Activated CD4-positive, alpha-beta memory T cell treated with anti-CD3 and anti-CD28 coated beads for 36 hours (primary cell): ENCODE measurements at places on chromosomes 13 and 19. TPM values are rescaled to one million over a fixed set of nuclear protein-coding genes. Genes with fewer than 3 reads are reported as not detected.

DNA sequence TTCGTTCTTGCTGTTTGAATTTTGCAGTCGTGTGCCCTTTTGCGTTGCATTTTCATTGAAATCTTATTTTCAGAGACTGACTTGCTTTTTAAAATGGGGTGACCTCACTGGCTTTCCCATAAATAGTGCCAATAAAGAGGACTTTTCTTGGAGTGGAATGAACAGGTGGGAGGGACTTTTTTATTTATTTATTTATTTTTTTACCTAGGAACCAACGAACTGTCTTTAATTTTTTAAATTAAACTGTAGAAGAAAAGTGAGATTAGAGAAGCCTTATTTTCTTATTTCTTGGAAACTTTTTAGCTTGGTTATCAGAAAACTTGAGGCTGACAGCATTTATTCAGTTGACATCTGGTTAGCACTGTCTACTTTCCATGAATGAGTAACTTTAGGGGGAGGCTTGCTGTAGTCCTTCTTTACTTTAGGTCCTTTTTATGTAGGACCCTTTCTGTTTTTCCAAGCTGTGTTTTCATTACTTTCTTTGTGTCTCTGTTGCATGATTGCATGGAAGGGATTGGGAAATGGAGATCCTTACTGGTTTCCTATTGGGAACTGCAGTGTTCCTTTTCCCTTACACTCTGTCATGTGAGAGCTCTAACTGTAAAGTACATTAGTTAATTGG lies 1.7 kb downstream of the SLAIN1 start:
- H3K27ac ChIP-seq = peak overlapping the region; percentile 84
- H3K4me3 ChIP-seq = peak overlapping the region; percentile 92
- H3K27me3 ChIP-seq = no peaks in the 10 kb centered on the region
- no peak for DNase-seq
- peaks cover 2% of the 10 kb centered on the region for H3K36me3 ChIP-seq
- peaks cover 32% of the 10 kb centered on the region for H3K4me1 ChIP-seq

- H3K27ac ChIP-seq = no peak overlapping the region
- no peak for DNase-seq
- H3K4me1 ChIP-seq = no peaks in the 10 kb centered on the region
- H3K27me3 ChIP-seq = peaks cover 4% of the 10 kb centered on the region
These were observed 87.1 kb downstream of the PTPRS start for GRCh38 chr19:5253406-5254110.

DNA sequence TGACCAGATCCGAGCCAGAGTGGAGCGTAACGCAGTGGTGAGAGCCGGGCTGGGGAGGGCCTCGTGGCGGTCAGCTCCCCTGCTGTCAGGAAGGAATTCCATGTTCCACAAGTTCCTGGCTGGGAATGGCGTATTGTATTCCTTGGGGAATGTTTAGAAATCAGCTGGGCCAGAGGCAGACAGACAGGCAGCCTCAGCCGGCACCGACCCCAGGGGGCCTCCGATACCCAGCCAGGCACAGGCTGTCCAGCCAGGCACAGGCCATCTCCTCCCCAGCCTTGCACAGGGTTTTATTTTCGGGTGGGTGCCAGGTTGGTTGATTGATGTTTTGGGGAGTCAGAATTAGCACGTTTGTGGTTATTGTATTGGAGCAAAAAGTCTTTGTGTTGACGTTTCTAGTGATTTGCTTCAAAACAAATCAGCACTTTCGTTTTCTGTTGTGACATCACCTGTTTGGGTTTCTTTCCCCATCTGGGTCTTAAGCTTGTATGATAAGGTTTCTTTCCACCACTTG lies 126.6 kb upstream of the MCF2L start:
- H3K4me3 ChIP-seq = no peak overlapping the region
- peaks cover 33% of the 10 kb centered on the region for H3K36me3 ChIP-seq
- DNase-seq = no peak
- H3K4me1 ChIP-seq = no peaks in the 10 kb centered on the region
- no peaks in the 10 kb centered on the region for H3K27me3 ChIP-seq

GRCh38 chr19:16544473-16545231 lies 2.4 kb upstream of the CHERP start:
- peak overlapping the region; percentile 6 for H3K4me3 ChIP-seq
- DNase-seq = no peak
- peaks cover 46% of the 10 kb centered on the region for H3K4me1 ChIP-seq
- H3K27ac ChIP-seq = peak overlapping the region; percentile 18
- peaks cover 18% of the 10 kb centered on the region for H3K36me3 ChIP-seq

- DNase-seq = no peak
- H3K27ac ChIP-seq = peak overlapping the region; percentile 82
These were observed 749 bp downstream of the ZNF264 start for GRCh38 chr19:57192077-57192420.

The GAMT gene
- total RNA-seq = 21.0 TPM

The LCP1 gene
- 1,012 TPM for total RNA-seq

The TSSK6 gene
- 4.7 TPM for total RNA-seq

The RAB20 gene
- 2.1 TPM for total RNA-seq
